PC-3 (cell line): ENCODE measurements at places on chromosomes 5 and 9. TPM values are rescaled to one million over a fixed set of nuclear protein-coding genes. Genes with fewer than 3 reads are reported as not detected.

GRCh38 chr5:147510885-147511284, 1.0 kb upstream of the DPYSL3 start:
- no peaks in the 10 kb centered on the region for H3K36me3 ChIP-seq
- H3K4me1 ChIP-seq = peaks cover 22% of the 10 kb centered on the region
- H3K27ac ChIP-seq = no peak overlapping the region
- no peak overlapping the region for H3K4me3 ChIP-seq
- no peaks in the 10 kb centered on the region for H3K27me3 ChIP-seq

GRCh38 chr9:117074784-117075520, 339.9 kb downstream of the ASTN2 start:
- no peak overlapping the region for H3K4me3 ChIP-seq
- no peak overlapping the region for H3K27ac ChIP-seq
- no peaks in the 10 kb centered on the region for H3K4me1 ChIP-seq
- no peak for DNase-seq
- no peaks in the 10 kb centered on the region for H3K36me3 ChIP-seq
- no peaks in the 10 kb centered on the region for H3K27me3 ChIP-seq

The ARL15 gene
- total RNA-seq = 6.0 and 6.9 TPM in 2 replicates

GRCh38 chr9:124008303-124008693, 3.3 kb upstream of the LHX2 start:
- H3K27ac ChIP-seq = no peak overlapping the region
- H3K4me3 ChIP-seq = peak overlapping the region; percentile 56
- peaks cover 14% of the 10 kb centered on the region; the same call in 1 of the 2 replicates for H3K4me1 ChIP-seq
- DNase-seq = peak; percentile 28
- peaks cover 77% of the 10 kb centered on the region for H3K27me3 ChIP-seq
- no peaks in the 10 kb centered on the region for H3K36me3 ChIP-seq

The PCDHGC3 gene
- 0.35 and 2.1 TPM in 2 replicates for total RNA-seq

The GRIA1 gene
- not detected in 2 replicates for total RNA-seq

- H3K4me1 ChIP-seq = no peaks in the 10 kb centered on the region
- H3K36me3 ChIP-seq = no peaks in the 10 kb centered on the region
- H3K27me3 ChIP-seq = peaks cover 20% of the 10 kb centered on the region; the same call in 1 of the 2 replicates
These were observed 123.8 kb downstream of the FGF18 start for GRCh38 chr5:171543148-171543815.

- no peak overlapping the region for H3K27ac ChIP-seq
- peaks cover 20% of the 10 kb centered on the region; the same call in 1 of the 2 replicates for H3K27me3 ChIP-seq
- DNase-seq = no peak
These were observed 93.1 kb upstream of the TRPC7 start for GRCh38 chr5:136458481-136458880.

GRCh38 chr5:143156572-143156971, 246.9 kb downstream of the NR3C1 start:
- H3K27ac ChIP-seq = no peak overlapping the region
- peaks cover 20% of the 10 kb centered on the region for H3K4me1 ChIP-seq
- no peak overlapping the region for H3K4me3 ChIP-seq

DNA sequence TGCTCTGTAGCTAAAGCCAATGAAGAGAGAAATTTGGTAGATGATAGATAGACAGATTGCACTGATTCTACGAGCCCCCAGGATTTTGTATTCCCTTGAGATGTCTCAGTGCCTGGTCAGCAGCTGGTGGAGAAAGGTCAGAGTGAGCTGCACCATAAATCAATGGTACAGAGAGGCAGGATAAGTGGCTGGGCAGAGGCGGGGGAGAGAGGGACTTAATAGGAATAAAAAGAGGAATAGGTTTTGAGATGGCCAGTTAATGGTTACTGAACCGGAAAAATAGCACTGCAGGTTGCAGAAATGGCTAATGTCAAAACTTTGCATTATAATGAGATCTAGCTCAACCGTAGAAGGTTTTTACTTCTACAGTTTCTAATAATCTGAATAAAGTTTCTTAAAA, 47.9 kb upstream of the SLC12A2 start:
- H3K4me3 ChIP-seq = no peak overlapping the region
- no peak overlapping the region for H3K27ac ChIP-seq
- no peaks in the 10 kb centered on the region for H3K27me3 ChIP-seq
- 0 out of 2 replicates have a peak, but pooled peaks cover 3% of the 10 kb centered on the region for H3K36me3 ChIP-seq

DNA sequence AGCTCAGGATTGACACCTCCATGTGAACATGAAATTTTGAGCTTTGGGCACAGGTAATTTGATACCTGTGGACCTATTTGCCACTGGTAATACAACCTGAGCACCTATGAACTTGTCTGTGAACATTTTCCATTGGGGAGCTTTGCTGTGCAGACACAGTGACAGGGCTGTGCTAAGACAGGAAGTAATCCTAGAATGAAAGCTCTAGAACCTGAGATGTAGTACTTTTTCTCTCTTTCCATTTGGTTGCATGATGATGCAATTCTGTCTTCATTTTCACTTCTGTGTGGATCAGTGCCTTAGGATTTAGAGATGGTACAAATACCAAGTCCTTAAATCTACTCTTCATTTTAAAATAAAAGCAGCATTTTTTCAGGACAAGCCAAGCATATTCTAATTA, 216.9 kb downstream of the NR3C1 start:
- no peak for DNase-seq
- H3K27ac ChIP-seq = no peak overlapping the region
- H3K4me1 ChIP-seq = peaks cover 5% of the 10 kb centered on the region
- H3K4me3 ChIP-seq = no peak overlapping the region

- no peaks in the 10 kb centered on the region for H3K27me3 ChIP-seq
- H3K4me1 ChIP-seq = peaks cover 11% of the 10 kb centered on the region; the same call in 1 of the 2 replicates
- DNase-seq = no peak
- H3K4me3 ChIP-seq = no peak overlapping the region
- no peaks in the 10 kb centered on the region for H3K36me3 ChIP-seq
- H3K27ac ChIP-seq = no peak overlapping the region
These were observed 293.0 kb downstream of the SPOCK1 start for GRCh38 chr5:137206030-137206715.

GRCh38 chr5:157816682-157817386, 42.1 kb downstream of the CLINT1 start:
- peaks cover 6% of the 10 kb centered on the region for H3K4me1 ChIP-seq
- H3K27ac ChIP-seq = no peak overlapping the region
- H3K27me3 ChIP-seq = no peaks in the 10 kb centered on the region
- H3K4me3 ChIP-seq = no peak overlapping the region
- H3K36me3 ChIP-seq = peaks cover 40% of the 10 kb centered on the region

The SPINK13 gene
- total RNA-seq = 3.0 TPM in 1 of 2 replicates, not detected in the other

DNA sequence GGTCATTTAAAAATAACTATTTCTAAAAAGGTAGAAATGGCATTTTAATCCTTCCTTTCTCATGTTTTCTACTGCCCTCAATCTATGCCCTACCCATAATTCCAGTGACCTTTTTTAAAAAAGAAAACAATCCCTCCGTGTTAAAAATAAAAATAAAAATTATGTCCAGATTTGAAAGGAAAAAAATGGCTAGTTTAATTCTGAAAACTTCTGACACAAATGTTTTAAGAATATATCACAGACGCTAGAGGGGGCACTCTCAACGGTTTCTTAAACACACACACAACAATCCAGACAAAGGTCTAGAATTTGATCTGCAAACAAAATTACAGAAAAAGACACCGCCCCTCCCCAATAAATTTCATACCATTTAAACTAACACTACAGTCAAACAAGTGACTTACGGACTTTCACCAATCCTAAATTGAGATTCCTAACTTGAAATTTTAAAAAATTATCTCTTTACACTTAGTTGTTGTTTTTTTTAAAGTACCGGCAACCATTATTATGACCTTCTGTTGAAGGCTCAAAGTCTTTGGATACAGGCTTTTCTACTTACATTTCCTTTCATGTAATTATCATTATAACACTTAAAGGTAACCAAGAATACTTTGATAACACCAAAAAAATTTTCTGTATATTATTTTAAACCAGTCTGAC, 38.2 kb downstream of the CLINT1 start:
- no peak overlapping the region for H3K27ac ChIP-seq
- H3K36me3 ChIP-seq = peaks cover 13% of the 10 kb centered on the region; the same call in 1 of the 2 replicates
- H3K27me3 ChIP-seq = no peaks in the 10 kb centered on the region
- peak; percentile 78 for DNase-seq
- peaks cover 6% of the 10 kb centered on the region for H3K4me1 ChIP-seq

DNA sequence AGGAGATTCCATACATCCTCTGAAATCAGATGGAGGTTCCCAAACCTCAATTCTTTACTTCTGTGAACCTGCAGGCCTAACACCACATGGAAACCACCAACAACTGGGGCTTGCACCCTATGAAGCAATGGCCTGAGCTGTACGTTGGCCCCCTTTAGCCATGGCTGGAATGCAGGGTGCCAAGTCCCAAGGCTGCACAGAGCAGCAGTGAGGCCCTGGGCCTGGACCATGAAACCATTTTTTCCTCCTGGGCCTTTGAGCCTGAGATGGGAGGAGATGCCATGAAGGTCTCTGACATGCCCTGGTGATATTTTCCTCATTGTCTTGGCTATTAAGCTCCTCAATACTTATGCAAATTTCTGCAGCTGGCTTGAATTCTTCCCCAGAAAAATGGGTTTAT, 983.8 kb downstream of the CDH9 start:
- no peak for DNase-seq
- no peak overlapping the region for H3K4me3 ChIP-seq
- no peaks in the 10 kb centered on the region for H3K36me3 ChIP-seq
- no peaks in the 10 kb centered on the region for H3K4me1 ChIP-seq

GRCh38 chr9:7009065-7009464, 251.3 kb downstream of the KDM4C start:
- H3K27ac ChIP-seq = no peak overlapping the region
- H3K27me3 ChIP-seq = no peaks in the 10 kb centered on the region

DNA sequence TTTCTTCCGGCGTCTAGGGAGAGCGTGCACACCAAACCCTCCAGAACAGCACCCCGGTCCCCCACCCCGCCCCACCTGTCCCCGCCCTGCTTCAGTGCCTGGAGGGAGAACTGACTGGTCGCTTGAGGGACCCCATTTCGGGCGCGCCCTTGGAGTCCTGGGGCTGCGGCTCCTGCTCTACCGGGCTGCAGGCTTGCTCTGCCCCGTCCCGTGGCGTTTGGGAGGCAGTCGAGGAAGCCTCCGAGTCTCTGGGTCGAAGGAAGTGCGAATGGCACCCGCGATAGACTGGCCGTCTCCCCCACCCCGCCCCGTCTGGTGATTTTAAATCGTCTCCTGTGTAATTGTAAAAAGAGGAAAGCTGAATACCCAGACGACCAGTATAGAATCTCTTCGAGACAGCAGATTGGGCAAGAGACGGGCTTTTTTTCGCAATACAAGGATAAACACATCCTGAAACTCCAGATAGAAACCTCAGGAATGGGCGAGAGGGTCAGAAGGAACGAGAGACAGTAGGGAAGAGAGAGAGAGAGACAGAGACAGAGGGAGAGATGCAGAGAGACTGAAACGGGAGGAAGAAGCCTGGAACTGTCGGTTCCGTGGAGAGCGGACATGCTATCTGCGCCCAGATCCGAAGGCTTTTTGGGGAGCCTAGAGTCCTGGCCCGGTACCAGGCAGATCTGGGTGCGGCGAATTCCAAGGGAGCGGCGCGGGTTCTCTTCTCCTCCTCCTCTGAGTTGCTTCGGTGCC, 9.9 kb downstream of the PRDM6 start:
- no peaks in the 10 kb centered on the region for H3K36me3 ChIP-seq
- no peak overlapping the region for H3K4me3 ChIP-seq
- no peak overlapping the region for H3K27ac ChIP-seq
- H3K4me1 ChIP-seq = no peaks in the 10 kb centered on the region
- no peak for DNase-seq

DNA sequence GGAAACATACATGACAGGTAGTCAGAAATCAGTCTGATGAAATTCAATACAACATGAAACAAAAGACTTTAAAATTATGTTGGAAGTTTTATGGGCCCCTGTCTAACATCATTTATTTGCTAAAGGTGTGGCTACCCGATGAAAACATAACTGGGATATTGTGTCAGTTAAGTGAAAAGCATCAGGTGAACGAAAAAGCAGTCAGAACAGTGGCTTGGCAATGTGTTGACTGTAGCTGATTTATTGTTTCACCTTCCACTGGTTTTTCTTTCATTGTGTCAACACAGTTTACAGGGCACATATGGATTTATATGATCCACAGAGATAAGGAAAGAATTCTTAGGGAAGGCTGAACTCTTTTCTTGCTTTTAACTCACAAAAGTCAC, 429.6 kb upstream of the ZNF608 start:
- no peaks in the 10 kb centered on the region for H3K27me3 ChIP-seq
- DNase-seq = peak; percentile 87
- peaks cover 21% of the 10 kb centered on the region for H3K4me1 ChIP-seq
- no peaks in the 10 kb centered on the region for H3K36me3 ChIP-seq

DNA sequence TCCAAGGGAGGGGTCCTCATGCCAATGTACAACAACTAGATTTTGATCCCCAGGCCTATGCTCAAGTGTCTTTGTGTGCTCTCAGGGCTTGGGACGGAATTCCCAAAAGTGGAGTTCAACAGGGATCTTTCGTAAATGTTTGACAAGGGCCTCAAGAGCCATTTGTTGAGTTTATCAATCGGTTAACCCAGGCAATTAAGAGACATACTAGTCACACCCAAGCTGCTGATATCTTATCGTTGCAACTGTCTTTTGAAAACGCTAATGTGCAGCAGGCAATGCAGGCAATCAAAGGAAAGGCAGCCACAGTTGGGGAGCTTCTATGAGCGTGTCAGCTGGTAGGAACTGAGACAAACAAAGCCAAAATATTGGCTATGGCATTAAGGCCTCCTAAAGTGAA, 161.2 kb downstream of the CPLANE1 start:
- DNase-seq = no peak
- H3K4me3 ChIP-seq = no peak overlapping the region
- H3K4me1 ChIP-seq = no peaks in the 10 kb centered on the region
- H3K27me3 ChIP-seq = no peaks in the 10 kb centered on the region

GRCh38 chr5:31806561-31806960, 167.6 kb downstream of the PDZD2 start:
- no peak for DNase-seq
- H3K4me1 ChIP-seq = peaks cover 3% of the 10 kb centered on the region; the same call in 1 of the 2 replicates
- H3K4me3 ChIP-seq = no peak overlapping the region

- H3K4me1 ChIP-seq = no peaks in the 10 kb centered on the region
- no peaks in the 10 kb centered on the region for H3K36me3 ChIP-seq
- H3K27ac ChIP-seq = no peak overlapping the region
- DNase-seq = no peak
- H3K4me3 ChIP-seq = no peak overlapping the region
- no peaks in the 10 kb centered on the region for H3K27me3 ChIP-seq
These were observed 78.3 kb downstream of the COL27A1 start for GRCh38 chr9:114233491-114234185.

GRCh38 chr9:112059145-112059965, 115.7 kb downstream of the SUSD1 start:
- H3K4me1 ChIP-seq = peaks cover 22% of the 10 kb centered on the region
- DNase-seq = peak; percentile 57
- no peaks in the 10 kb centered on the region; the same call in 1 of the 2 replicates for H3K36me3 ChIP-seq
- no peaks in the 10 kb centered on the region for H3K27me3 ChIP-seq
- H3K27ac ChIP-seq = peak overlapping the region; percentile 84
- no peak overlapping the region for H3K4me3 ChIP-seq
